ENCODE measurements at places on chromosomes 6 and 20.

- peak; percentile 9 for DNase-seq
Measured at GRCh38 chr6:28977341-28978132, 27.6 kb downstream of the ZNF311 start.

DNA sequence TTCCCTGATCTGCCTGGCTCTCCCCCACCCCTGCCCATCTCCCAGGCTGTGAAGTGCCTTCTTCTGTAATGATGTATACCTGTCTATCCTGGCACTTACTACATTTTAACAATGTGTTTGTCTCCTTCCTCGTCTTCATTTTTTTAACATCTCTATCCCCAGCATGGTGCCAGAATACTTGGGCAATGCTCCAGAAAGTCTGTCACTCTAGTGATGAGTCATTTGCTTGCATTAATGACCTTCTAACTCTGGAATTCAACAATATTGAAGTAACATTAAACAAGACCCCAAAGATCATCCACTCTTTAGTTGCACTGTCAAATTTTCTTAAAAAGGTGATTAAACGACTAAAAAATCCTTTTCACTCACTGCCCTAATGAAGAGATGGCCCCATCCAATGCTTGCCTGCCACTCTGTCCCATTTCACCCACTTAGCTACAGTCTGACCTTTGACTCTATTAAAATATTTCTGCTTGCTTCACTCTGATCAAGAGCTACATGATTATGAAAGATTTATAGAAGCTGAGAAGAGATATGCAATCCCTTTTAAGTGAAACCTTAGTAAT lies 7.7 kb upstream of the KLHL31 start:
- DNase-seq: peak; percentile 66

DNA sequence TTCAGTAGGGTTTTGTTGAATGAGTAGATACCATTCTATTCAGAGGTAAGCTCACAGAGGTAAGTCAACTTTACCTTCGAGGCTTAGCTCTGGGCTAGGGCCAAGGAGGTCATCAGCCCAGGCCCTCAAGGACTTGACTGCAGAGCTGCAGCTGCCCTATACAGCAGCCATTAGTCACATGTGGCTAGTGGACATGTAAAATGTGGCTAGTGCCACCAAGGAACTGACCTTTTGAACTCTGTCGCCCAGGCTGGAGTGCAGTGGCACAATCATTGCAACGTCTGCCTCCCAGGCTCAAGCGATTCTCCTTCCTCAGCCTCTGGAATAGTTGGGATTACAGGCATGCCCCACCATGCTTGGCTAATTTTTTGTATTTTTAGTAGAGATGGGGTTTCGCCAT lies 47.9 kb upstream of the EPB41L1 start:
- DNase-seq: peak; percentile 30

DNA sequence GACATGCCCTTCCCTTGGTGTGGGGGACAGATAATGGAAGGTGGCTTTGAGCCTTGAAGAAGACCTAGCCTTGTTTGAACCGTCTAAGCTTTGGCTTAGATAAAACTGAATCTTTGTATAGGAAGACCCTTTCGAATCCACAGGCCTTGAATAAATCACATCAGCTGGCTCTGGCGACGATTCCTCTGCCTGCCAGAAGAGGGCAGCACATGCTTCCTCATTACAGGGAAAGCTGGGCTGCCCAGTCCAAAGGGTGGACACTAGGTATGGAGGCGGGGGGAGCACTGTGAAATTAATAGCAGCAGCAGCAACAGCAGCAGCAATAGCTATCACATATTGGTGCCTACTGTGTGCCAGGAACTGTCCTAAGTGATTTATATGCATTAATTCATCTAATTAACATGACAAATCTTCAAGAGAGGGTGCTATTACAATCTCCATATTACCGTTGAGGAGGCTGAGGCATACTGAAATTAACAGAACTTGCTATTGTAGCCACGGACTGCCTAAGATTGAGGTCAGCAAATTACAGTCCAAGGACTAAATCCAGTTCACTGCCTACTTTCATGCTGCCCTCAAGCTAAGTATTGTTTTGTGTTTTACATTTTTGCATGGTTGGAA lies 85.1 kb downstream of the CLIC5 start:
- peak; percentile 62 for DNase-seq

DNA sequence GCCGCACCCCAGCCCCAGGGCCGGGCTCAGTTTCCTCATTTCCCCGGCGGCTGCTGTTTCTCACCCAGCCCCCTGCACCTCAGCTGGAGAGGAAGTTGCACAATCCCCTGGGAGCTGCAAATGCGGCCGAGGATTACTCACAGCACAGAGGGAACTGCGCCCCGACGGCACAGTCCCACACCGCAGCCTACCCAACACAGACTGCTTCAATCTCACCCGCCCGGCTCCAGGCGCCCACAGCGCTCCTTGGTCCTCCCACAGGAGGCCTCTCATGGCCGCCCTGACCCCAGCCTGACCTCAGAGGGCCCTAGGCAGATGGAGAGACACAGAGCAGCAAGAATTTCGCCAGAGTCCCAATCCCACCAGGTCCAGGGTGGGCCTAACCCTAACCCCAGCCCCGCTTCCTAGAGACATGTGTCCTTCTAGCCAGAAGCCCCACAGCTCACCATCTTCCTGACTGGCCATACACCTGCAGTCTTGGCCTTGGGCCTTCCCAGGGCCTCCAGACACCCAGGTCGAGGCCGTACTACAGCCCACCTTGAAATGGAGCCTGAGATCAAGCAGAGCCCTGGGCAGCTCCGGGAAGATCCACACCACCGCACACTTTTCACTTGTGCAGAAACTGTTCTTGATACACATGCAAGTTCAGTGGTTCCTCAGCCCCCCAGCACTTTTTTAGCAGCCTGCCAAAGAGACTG lies 11.7 kb downstream of the TFEB start:
- no peak for DNase-seq

DNA sequence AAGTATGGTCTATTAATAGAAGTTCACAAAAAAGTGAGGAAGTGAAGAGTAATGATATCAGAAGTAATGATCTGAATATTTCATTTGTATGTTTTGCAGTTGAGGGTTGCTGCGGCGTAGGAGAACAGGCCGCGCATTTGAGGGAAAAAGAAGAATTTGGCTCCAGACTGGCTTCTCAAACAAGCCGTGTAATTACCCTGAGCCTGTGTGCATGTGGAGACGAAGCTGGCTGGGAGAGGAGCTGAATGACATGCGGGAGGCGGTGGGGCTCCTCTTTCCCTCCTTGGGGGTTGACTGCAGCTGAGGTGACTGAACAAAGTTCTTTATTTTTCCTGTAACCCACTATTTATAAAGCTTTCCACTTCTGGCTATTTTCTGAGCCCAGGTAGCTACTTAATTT lies 115.5 kb upstream of the AFDN start:
- no peak for DNase-seq

DNA sequence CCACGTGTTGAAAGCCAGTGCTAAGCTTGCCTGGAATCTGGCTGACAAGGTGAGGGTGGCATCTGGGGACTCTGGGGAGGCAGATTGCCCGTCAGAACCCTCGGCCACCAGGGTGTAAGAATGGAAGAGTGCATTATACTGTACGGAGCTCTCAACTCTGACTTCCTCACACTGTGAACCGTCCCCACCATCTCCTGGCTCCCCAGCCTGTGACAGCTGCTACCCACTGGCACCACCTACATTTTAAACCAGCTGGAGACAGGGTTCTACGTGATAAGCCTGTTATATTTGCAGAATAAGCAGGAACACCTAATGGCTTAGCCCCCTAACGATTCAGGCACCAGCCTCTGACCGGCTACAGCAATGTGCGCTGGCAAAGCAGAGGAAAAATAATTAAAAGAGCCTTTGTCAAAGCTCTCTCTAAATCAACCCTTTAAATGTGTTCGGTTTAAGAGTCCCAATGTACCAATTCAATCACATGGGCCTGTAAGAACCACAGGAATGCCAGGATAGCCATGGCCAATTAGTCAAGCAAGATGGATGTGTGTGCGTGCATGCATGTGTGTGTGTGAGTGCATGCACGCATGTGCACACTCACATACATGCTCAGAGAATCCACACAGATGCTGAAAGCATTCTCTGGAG lies 89.1 kb upstream of the TAB2 start:
- no peak for DNase-seq

- peak; percentile 93 for DNase-seq
Measured at GRCh38 chr6:4941782-4942672, 61.8 kb downstream of the RPP40 start.

- DNase-seq: no peak
Measured at GRCh38 chr6:146592451-146592850, 6.3 kb upstream of the ADGB start.

GRCh38 chr20:4962241-4962855 lies 39.0 kb downstream of the SLC23A2 start:
- DNase-seq: no peak
